ENCODE measurements at places on chromosomes 1 and 21. TPM values are rescaled to one million over a fixed set of nuclear protein-coding genes. Genes with fewer than 3 reads are reported as not detected.

DNA sequence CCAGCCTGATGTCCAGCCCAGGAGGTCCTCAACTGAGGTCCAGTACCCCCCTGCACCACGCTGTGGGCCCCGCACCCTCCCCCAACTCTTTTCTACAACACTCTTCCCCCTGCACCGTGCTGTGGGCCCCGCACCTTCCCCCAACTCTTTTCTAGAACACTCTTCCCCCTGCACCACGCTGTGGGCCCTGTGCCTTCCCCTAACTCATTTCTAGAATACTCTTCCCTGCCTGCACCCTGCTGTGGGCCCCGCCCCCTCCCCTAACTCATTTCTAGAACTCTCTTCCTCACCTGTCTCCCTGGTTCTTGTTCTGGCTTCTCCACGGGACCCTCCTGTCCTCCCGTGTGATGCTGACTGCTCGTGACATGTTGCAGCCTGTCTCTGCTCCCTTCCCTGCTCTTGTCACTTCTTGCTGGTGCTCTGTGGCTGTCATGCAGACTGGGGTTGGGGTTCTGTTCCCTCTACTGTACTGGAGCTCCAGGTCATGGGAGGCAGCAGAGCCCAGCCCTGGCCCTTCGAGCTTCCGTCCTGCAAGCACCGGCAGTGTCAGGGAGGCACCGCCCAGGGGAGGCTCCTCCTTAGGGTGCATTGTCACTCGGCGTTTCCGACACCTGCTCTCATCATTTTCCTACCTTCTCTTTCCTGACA, 160.1 kb upstream of the COL6A1 start:
- no peak for DNase-seq

- peak; percentile 13 for DNase-seq
Observed at GRCh38 chr1:113946678-113947387, 17.7 kb downstream of the HIPK1 start.

GRCh38 chr1:201358596-201358995, 18.9 kb downstream of the TNNT2 start:
- DNase-seq, result peak; percentile 9

KPNA6 gene
- total RNA-seq, result 39.7 TPM

GRCh38 chr1:204760757-204761156, 75.2 kb upstream of the LRRN2 start:
- DNase-seq, result no peak

USH2A gene
- under 0.01 TPM for total RNA-seq

GRCh38 chr1:4060850-4061249, 160.8 kb upstream of the C1orf174 start:
- no peak for DNase-seq

- peak; percentile 17 for DNase-seq
Observed at GRCh38 chr1:67647814-67648358, 37.1 kb upstream of the GADD45A start.
